NCI-H2171 treated with DMSO at 0.1 percent for 48 hours (cell line): ENCODE measurements at places on chromosomes 3 and 15.

DNA sequence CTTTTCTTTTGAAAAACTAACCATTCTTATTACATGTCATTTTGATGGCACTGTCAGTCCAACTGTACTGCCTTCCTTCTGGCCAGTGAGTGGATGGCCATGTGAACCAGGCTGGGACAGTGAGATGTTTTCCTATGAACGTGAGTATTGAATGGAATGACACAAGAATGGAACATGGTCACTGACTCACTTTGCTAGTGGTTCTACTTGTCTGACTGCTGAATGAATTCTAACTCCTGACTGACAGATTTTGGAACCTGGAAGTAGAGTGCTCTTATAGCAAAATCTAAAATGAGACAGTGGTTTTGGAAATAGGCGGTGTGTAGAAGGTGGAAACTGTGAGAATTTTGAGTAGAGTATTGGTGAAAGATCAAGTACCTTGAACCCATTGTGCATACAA is 606.9 kb upstream of the KCNMB2 start:
- DNase-seq = no peak

DNA sequence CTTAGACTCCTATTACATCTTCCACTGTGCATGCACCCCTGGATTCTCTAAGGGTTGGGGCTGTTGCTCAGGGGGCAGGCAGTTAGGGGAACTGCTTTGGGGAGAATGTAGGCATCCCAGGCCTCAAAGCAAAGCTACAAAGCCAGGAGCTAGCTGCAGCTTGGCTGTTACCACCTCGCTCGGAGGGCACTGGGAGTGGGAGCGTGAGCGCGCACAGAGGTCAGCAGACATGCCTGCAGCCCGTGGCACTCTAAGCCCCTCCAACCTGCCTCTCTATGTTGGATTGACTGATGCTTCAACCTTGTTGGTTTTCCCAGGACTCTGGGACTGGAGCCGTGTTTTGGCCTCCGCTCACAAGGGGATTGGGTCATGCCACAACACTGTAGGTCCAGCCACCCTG is 69.8 kb downstream of the CPN2 start:
- no peak for DNase-seq

DNA sequence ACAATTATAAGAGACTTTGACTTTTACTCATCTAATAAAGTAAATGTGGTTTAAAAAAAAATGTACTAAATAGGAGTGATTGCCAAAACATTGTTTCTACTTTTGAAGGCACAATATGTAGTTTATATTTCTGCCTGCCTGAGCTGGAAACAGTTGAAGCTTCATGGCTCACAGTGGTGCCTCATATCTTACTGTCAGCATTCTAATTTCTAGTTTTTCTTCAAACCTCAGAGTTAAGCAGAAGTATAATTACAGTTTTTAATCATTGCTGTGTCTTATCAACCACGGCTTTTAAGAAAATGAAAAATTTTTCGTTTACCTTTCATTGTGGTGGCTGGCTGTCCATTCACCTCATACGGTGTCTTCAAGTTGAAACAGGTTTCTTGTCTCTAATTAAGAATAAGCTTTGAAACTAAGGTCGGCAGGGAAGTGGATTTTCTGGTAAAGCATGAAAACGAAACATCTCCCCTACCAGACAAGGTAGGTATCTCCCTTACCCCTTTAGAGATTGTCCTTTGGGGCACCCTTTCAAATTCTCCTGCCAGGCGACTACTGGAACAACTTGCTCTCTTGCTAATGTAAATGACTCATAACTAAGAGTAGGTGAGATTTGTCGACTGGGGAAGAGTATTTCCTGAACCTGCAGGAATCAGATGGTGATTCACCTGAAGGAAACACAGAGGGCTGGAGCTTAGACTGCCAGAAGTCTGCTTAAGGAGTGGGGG is at the start of gene GPR87:
GPR87 (minus strand) TSS at position 554 of the 725 bp plus-strand sequence. CDS start 16,720 bp downstream, outside the sequence.
- DNase-seq = no peak

- DNase-seq = no peak
Observed at GRCh38 chr15:69098771-69099170, 61.7 kb upstream of the GLCE start.

- peak; percentile 90 for DNase-seq
Observed at GRCh38 chr3:106381939-106382335, 513.1 kb upstream of the CBLB start.

DNA sequence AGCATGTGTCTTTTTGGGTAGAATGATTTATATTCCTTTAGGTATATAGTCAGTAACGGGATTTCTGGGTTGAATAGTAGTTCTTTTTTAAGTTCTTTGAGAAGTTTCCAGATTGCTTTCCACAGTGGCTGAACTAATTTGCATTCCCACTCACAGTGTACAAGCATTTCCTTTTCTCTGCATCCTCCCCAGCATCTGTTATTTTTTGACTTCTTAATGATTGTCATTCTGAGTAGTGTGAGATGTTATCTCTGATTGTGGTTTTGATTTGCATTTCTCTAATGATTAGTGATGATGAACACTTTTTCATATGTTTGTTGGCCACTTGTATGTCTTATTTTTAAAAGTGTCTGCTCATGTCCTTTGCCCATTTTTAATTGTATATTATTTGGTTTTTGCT is 337.6 kb downstream of the EFHB start:
- no peak for DNase-seq

DNA sequence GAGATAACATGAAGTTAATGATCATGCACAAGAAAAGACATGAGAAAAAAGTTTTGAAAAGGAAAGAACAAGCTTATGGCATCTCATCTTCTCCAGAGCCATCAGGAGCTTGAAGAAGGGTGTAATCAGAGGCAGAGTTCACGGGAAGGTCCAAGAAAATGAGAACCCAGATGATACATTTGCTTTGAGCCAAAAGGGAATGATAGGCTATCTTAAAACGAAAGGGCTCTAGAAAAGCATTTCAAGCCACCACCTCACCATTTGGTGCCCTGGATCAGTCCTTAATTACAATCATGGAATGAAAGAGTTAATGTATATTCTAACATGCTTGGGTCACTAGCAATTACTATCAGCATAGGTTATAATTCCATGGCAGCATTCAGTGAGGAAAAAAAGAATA is 781.8 kb downstream of the ROBO1 start:
- no peak for DNase-seq

- peak; percentile 76 for DNase-seq
Observed at GRCh38 chr15:77024273-77025082, 29.6 kb downstream of the PSTPIP1 start.

- DNase-seq = no peak
Observed at GRCh38 chr3:146154995-146155394, 6.0 kb downstream of the PLOD2 start.

- DNase-seq = no peak
Observed at GRCh38 chr3:59867185-59868002, 817.6 kb upstream of the CFAP20DC start.

- DNase-seq = no peak
Observed at GRCh38 chr3:12352253-12352652, 63.4 kb downstream of the PPARG start.

GRCh38 chr3:155182467-155182866 is 102.3 kb downstream of the MME start:
- no peak for DNase-seq

DNA sequence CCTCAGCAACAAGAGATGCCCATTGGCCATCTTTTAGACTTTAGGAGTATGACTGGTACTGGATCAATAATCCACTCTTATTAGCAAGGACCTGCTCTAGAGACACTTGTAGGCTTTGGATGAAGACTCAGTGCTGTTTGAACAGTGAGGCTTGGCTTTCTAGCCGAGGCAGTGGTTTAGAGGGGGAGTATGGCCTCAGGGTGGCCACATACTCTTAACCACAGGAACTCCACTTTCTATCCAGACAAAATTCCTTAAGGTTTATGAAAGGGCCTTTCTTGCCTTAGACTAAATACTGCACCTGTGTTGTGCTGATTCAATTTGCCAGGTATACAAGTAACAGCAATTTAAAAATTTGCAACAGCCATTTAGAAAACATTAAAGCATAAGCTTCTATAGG is 1046.3 kb downstream of the DIPK2A start:
- DNase-seq = no peak

DNA sequence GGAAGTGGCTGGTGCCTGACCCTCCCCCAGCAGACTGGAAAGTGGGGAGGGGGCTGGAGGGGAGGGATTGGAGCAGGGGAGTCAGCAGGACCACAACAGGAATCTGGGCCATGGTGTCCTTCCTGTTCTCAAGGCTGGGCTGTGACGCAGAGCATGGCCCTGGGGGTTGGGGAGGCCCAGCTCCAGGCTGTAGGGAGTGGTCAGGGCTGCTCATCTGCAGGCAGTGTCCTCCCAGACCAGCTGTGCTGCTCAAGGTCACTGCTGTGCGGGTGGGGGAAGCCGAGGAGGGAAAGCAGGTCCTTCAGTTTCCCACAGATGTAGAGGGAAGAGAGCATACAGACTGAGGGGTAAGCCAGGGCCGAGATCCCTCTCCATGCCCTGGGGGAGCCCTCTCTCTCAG is 40.7 kb downstream of the CYP11A1 start:
- no peak for DNase-seq

- DNase-seq = no peak
Observed at GRCh38 chr3:53195602-53196574, 34.9 kb downstream of the PRKCD start.
